Midbrain (tissue), 1 donor: ENCODE measurements at places on chromosomes 5 and 9.

DNA sequence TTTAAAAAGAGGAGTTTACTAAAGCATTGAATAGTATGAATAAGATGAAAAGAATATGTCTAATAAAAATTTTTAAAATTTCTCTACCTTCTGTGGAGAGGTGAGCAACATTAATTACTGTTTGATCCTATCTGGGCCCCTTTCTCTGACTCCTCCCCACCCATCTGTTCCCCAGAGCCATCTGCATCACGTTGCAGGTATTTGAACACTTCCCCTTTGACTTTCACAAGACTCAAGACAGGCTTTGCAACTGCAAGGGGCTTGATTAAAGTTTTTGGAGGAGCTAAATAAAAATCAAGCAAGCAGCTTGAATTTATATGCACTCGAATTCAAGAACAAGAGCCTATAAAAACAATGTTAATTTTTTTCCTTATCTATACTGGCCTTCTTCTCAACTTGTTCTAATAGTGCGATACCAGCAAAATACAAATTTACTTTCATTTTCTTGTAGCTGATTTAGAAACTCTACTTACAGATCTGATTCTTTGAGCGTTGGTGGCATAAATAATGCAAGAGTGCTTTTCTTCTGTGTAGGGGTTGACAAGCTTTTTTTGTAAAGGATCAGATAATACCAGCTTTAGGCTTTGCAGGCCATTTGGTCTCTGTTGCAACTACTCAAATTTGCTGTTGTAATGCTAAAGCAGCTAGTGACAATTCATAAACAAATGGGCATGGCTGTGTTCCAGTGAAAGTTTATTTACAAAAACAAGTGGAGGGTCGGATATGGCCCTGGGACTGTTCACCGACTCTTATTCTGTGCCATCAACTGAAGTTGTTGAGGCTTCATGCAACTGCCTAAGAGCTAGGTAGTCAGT lies 21.2 kb downstream of the TXNDC8 start:
- DNase-seq, result no peak

DNA sequence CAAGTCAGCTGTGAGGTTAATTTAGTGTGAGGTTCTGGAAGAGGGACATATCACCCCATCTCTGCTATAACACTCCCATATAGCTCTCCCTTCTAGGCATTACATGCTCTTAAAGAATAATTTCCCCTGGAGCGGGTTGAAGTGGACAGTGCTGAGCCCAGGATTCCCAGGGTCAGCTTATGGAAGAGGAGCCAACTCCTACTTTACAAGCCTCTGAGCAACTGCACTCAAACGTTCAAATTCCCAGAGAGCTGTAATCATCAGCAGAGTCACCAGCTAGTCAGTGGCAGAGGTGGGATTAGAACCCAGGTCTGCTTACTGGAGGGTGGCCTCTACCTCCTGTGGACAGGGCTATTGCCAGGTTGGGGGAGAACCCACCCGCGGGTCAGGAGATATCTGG lies 1.4 kb downstream of the NEURL1B start:
- no peak for DNase-seq

GRCh38 chr9:68507130-68507805 lies 33.4 kb downstream of the TMEM252 start:
- DNase-seq, result peak; percentile 29

DNA sequence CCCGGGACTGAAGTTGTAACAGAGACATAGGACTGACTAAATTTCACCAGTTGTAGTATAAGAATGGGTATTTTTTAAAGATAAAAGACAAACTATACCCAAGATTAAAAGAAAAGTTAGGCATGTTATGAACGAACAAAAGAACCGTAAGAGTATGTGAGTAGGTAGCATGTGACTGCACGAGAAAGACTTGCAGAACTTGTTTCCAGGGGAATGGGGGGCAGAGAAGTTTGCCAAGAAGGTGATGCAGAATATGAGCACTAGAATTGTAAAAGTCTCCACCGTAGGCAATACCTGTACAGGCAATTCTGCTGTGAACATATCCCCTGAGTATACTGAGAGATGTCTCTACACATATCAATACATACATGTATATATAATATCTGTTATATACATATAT lies 614.7 kb downstream of the PRELID2 start:
- DNase-seq, result no peak

DNA sequence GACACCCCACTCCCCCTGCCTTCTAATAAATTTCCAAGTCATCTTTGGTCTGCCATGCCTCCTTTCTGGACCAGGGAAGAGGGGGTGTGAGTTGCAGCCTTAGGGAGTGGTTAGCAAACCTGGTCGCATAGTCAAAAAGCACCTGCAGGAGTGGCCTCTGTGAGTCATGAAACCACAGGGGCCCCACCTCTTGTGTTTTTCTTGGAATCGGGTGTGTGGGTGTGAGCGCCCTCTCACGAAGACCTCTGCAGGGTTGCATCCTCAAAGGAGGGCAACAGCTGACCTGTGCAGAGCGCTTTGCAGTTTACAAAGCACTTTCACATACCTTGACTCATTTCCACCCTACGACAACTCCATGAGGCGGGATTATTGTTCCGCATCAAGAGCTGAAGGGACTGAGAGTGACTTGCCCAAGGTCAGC lies 36.8 kb upstream of the TEX48 start:
- DNase-seq, result no peak

GRCh38 chr9:18438951-18439350 lies 35.0 kb upstream of the ADAMTSL1 start:
- DNase-seq, result no peak

- DNase-seq, result no peak
These were observed 293.9 kb downstream of the IRX1 start for GRCh38 chr5:3889412-3890142.

DNA sequence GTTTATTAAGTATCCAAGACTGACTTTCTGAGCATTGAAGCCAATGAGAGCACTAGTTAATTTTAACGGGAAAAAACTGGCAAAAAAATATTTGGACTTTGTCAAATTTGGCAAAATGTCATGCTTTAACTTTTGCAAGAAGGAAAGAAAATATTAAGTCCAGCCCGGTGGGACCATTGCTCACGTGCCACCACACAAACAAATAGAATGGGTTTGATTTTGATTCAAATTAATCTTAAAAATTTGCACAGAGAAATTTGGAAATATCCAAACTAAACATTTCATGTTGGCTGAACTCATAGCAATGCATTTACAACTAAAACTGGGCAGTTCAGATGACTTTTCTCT lies 302.2 kb downstream of the EBF1 start:
- no peak for DNase-seq

GRCh38 chr5:129271308-129271707 lies 176.8 kb downstream of the ISOC1 start:
- DNase-seq, result no peak

- no peak for DNase-seq
These were observed 15.0 kb downstream of the FAM193B start for GRCh38 chr5:177539411-177539810.

DNA sequence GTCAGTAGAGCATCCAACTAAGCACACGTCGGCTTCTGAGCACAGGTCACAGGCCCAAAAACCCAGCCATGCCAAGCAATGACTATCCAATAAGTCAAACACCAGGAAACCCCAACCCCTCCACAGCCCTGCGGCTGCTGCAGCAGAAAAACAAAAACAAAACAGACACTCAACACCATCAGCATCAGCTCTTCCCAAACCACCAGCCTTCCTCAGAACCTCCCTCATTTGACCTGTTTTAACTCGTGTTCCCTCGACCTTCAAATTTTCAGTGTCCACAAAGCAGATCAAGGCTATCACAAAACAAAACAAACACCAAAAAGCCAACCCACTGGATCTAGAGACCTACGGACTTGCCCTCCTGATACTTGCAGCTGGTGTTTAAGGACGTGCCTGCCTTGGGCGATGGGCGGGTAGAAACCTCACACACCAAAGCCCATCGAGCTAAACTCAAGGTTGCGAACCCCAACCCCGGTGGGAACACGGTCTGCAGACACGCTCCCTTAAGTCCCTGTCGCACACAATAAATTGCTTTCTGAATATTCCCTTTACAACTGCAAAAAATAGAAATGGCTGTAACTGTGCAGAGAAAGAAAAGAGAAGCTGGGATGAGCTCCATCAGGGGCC lies 247.1 kb upstream of the ANKRD55 start:
- no peak for DNase-seq

DNA sequence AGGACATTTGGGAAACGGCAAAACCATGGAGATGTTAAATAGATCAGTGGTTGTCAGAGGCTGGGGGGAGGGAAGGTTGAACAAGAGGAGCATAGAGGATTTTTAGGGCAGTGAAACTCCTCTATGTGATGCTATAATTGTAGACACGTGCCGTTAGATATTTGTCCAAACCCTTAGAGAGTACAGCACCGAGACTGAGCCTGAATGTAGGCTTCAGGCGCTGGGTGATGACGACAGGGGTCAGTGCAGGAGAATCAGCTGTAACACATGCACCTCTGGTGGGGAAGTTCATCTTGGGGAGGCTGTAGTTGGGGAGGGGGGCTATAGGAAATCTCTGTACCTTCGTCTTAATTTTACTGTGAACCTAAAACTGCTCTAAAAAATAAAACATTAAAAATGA lies 22.2 kb upstream of the CLPTM1L start:
- DNase-seq, result no peak

DNA sequence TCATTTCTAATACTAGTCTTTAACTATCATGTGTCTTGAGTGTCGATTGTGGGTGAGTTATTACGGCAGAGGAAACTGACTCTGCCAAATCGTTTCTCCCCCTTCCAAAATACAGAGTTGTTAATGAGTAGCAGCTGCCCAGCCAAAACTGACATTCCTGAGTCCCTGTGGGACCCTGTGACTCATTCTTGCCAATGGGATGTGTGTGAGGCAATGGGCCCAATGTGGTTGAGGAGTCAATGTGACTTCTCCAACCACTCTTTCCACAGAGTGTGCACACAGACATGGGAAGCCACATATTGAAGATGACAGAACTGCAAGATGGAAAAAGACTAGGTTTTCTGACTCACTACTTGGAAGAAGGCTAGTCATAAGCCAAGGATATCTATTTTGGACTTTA lies 434.7 kb downstream of the DTWD2 start:
- no peak for DNase-seq

- peak; percentile 85 for DNase-seq
These were observed 22.3 kb downstream of the PSMB7 start for GRCh38 chr9:124392871-124393460.

DNA sequence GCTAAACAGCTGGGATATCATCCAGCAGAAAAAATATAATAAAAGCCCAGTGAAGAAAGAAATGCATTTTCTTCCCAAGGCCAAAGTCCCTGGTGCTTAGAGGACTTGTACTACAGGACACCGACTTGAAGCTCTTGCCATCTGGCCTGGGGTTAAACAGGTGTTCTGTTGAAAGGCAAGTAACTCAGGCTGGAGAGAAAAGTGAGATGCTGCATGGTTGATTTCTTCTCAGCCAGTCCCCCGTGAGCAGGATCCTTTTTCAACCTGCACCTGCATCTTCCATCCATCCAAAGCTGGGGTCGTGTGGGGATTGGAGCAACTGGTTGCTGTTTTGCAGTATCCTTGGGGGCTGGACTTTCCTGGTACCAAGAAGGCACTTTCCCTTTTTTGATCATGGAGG lies 146.1 kb upstream of the RPS23 start:
- DNase-seq, result no peak

DNA sequence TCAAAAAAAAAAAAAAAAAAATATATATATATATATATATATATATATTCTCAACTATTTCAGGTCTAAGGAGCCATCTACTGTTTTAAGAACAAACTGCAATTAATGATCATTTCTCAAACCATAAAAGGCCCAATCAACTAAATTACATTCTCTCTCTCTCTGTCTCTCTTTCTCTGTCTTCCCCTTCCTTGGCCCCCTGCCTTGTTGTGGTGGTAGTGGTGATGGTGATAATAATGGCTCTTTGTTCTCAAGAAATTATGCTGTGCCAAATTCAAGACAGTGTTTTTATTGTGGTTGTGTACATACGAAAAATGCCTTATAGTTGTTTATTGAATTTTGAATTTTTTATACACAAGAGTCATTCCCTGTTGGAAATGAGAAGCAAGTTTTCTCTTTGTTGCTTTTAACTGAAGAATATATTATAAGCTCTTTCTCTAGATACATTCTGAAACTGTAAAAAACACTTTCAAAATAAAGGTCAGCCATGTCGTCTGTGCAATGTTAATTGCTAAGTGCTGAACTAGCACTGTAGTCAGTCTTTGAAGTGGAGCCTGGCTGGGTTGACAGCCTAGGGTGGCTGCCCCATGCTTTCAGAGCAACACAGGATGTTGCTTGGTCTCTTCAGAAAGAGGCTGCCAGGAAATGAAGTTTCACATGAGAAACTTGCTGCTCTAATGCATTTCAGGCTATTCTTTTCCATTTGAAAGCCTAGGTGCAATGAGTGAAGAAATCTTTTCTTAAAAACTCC lies 96.0 kb downstream of the HINT1 start:
- DNase-seq, result peak; percentile 71

DNA sequence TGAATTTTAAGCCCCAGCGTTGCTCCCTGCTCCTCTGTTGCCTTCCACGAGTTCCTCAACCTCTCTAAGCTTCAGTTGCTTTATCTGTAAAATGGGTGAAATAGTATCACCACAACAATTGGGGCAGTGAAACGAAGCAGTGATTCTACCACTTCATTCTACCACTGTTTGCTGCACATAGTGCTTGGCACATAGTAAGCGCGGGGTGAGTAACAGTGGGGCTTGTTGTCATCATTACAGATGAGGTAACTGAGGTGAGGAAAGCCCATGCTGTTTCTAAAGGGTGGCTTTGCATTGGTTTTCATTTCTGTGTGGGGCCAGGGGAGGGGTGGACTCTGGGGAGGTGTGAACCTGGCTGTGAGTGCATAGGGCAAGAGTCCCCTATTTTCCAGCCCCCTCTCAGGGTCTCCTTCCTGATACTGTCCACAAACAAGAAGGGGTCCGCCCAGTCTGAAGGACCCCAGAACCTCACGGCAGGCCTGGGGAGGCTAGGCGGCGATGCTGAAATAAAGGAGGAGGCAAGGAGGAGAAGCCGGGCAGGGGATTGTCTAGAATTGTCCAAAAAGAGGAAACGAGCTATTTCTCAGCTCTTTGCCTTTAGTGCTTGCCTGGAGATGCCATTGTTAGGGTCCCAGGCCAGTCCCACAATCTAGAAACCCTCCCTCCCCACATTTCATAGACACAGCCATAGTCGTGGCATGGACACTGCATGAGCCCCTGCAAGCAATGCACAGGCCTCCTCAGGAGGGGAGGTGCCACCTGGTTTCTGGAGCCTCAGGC lies 65.6 kb downstream of the IL6ST start:
- DNase-seq, result no peak
